ENCODE measurements at places on chromosomes 5 and 9.

DNA sequence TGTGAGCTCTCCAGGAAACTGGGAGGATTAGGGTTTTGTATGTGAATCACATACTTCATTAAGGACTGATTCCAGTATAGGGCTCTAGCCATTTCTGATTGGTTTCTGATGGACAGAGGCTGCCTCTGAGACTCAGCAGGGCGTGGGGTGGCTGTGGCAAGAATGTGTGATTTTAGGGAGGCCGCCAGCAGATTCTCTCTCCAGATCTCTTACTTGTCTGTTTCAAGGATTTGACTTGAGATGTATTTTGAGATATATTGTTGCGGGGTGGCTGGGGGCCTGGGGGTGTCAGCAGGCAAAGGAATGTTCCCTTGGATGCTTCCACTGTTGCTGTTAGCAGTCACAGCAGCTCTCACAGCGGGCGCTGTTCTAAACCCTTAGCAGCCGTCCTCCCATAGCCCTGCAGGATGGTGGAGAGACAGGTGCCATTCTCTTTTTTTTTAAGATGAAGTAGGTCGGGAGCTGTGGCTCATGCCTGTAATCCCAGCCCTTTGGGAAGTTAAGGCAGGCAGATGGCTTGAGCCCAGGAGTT is 8.0 kb upstream of the HNRNPAB start:
- no peak for DNase-seq

- no peak for DNase-seq
Observed at GRCh38 chr5:116939641-116940040, 365.0 kb upstream of the SEMA6A start.

DNA sequence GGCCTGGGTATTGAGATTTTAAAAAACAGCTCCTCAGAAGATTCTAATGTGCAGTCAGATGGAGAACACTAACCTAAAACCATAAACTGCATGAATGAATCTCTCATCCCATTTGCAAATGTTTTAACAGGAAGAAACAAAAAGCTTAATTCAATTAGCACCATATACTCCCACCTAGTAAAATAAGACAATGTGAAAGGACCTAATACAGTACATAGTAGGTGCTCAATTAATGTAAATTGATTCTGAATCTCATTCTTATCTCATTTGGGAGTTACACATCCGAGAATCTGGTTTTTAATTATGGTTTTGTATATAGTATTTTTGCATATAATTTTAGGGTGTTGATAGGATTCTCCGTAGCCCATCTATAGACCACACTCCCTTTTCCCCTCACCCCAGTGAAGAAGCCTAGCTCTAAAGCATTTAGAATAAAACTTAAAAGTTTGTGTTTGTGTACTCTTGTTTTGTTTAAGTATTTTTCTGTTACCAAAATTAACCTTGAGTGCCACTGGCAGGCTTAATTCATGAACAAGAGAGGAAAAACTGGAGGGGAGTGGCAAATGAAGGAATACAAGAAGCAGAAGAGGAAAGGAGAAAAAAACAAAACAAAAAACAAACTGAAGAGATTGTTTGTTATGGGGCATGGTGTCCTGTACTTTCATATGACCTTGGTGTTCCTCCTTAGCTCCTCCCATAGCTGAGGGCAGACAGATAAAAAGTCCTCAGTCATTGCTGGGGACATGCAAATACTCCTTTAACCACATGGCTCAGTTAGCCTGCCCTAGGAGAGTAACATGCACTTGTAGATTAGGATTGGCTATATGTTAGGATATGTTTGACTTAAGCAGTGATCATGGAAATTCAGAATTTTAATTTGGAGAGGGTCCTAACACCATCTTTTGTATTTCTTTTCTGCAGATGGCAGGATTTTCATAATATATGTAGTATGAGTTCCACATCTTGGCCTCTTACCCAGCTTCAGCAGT is 1.2 kb downstream of the RNF14 start:
- DNase-seq, result peak; percentile 46

GRCh38 chr5:15021266-15022046 is 149.9 kb upstream of the ANKH start:
- DNase-seq, result peak; percentile 92

DNA sequence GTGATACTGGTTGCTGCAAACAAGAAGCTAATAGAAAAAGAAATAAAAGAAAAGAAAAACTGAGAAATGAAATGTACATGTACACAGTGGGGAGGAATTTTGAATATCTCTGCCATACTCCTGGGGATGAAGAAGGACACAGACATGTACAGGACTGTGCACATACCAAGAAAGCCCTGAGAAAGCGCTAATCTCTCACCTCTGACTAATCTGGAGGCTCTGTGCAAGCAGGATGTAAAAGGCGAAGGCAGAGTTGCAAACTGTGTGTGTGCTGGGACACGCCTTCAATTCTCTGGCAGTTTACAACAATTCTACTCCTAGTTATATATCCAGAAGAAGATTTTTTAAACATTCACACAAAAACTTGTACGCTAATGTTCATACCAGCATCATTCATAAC is 211.4 kb downstream of the KIAA0825 start:
- no peak for DNase-seq

GRCh38 chr5:4717446-4717845 is 422.7 kb upstream of the ADAMTS16 start:
- DNase-seq, result no peak

DNA sequence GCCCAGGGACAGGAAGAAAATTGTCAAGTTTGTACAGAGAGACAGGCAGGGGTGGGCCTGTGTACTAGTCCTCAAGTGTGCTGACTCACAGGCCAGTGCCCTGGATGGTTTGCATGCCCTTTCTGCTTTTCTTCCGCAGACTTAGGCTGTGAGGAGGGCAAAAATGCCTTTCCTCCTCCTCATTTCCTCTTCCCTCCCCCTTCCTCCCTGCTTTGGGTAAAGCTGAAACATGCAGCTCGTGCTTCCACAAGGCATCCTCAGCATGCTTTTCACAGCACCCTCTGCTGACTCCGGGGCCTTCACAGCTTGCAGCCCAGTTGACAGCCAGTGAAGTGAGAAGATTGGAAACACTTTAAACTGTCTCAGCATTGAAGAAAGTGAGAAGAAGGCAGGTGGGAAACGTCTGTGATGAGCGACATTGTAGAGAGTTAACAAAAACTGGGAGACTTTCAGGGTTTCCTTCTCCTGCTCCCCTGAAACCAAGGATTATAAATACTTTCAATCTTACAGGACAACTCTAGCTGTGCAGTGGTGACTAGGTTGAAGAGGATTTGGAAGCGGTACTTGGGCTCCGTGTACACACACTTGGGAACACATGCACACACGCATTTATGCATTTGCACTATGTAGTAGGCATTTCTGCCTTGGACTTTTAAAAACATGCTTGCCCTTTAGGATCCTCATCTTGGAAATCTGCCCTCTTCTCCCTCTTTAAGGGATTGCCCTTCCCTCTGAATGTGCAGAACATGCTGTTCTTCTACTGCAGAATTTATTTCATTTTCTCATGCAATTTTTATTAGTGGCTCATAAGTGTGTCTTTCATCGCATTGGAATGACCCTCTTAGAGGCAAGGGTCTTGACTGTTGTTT is 138.8 kb downstream of the GRIA1 start:
- peak; percentile 96 for DNase-seq

Data from GM23248 (cell line).